Cortex of kidney (tissue), 1 donor: ENCODE measurements at places on chromosomes 3 and 15.

GRCh38 chr15:56496635-56497034 lies 31.7 kb upstream of the MNS1 start:
- no peak for DNase-seq

DNA sequence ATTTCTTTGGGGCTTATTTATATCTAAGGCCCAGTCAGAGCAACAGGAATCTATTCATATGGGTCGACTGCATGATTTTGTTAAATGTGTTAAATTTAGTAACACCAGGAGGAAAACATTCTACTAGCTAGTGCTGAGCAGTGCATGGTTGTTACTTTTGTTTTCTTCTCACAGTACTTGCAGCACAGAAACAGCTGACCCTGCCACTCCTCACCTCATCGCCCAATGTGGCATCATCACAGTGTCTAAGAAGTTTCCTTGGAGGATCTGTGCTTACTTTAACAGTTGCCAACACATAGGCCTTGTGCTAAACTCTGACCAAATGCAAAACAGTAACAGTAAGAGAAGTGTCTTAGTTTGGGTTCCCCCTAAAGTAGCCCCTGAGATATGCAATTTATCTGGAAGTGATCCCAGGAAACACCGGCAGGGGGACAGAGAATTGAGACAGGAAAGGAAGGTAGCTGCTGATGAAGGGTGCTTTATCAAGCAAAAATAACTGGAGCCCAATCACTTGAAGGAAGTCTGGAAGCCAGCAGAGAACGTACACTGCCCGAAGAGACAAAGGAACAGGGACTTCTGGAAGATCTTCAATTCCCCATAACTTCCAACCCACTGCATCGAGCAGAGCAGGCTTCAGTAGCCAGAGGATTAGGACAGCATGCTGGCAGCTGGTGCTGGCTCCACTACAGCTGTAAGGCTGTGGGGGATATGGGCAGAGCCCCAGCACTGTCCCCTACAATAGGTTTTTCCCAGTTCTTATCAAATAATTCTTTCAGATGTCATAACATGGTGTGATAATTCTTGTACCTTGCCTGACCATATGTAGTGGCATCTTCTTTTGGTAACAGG lies 36.0 kb upstream of the ULK4 start:
- no peak for DNase-seq

GRCh38 chr3:42403737-42404136 lies 6.7 kb downstream of the LYZL4 start:
- no peak for DNase-seq

- no peak for DNase-seq
These were observed 21.1 kb downstream of the ANXA2 start for GRCh38 chr15:60376677-60377095.

GRCh38 chr15:60154764-60155325 lies 150.7 kb downstream of the FOXB1 start:
- no peak for DNase-seq

DNA sequence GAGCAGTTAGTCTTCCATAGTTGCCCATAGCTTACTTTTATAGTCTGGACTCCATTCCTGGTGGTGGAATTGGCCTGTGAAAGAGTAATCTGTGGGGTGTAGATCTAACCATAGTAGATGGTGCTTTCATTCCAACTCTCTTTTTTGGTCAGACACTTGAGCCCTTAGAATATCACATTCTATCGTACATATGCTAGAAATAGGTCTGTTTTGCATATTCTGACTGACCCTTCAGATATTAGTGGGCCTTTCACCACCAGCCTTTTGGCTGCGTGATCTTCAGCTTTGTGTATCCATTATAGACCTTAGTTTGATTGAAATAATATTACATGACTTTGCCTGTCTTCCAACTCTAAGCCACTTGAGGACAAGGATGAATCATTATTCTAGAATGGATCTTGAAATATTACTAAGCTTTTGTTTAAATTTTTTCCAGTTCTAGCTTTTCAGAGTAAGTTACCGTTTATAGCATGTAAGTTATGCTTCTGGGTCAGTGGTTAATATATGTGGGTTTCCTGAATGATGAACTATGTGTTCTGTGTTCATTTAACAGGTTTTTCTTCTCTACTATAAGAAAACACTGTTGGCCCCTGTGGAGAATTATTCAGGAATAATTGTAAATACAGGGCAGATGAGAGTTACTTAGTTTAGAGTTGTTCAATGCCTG lies 8.7 kb downstream of the RAB7A start:
- no peak for DNase-seq
